Hematopoietic multipotent progenitor cell treated with erythropoietin and hydrocortisone succinate and interleukin-3 and kit ligand, for 6 days (in vitro differentiated cells): ENCODE measurements at places on chromosomes 1 and 21.

DNA sequence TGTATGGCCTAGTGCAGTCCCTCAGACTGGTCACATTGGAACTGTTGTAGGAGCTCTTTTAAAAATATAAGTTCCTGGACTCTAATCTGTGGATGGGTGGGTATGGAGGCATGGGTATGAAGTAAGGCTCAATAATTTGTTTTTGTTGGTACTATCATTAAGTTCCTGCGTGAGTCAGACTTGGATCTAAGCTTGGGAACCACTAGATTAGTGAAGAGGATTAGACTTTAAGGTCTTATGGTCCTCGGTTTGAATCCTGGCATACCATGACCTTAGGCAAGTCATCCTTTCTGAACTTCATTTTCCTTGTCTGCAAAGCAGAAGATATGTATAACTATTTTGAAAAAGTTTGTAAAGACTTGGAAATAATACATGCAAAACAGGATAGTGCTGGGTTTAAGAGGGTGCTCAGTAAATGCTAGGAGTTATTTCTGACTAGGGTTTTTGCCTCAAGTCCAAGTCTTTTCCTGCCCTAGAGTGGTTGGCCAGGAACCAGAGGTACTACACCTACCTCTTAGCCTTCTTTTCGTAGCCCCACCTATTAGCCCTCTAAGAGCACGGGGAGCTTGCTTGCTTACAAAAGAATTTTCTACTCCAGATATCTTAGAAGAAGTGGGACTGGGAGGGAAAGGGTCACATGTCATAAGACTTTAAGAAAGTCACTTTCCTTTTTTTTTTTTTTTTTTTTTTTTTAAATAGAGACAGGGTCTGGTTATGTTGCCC lies 38.6 kb upstream of the METTL18 start:
- no peak for DNase-seq

GRCh38 chr1:38028105-38028591 lies 15.6 kb downstream of the UTP11 start:
- no peak for DNase-seq

GRCh38 chr1:47725000-47725473 lies 272.1 kb downstream of the TRABD2B start:
- DNase-seq, result peak; percentile 9

- no peak for DNase-seq
Measured at GRCh38 chr1:212007178-212007577, 28.2 kb downstream of the INTS7 start.

GRCh38 chr1:30321246-30321910 lies 402.0 kb downstream of the MATN1 start:
- DNase-seq, result no peak

DNA sequence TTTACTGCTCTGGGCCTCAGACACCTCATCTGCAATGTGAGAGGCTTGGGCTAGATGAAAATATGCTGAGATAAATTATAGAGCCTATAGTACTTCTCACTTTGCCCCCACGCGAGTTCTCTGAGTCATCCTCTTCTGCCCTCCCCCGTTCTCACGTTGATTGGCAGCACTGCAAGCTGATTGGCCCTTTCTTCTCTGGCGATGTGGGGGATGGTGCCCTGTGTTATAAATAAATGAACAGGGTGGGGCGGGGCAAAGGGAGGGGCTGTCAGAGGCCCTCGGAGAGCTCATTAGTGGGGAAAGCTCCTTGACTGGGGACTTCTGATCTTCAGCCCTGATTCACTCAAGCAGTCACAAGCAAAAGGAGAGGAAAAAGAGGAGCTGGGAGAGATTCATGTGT lies 64.3 kb upstream of the ZC3H12A start:
- DNase-seq, result peak; percentile 23

DNA sequence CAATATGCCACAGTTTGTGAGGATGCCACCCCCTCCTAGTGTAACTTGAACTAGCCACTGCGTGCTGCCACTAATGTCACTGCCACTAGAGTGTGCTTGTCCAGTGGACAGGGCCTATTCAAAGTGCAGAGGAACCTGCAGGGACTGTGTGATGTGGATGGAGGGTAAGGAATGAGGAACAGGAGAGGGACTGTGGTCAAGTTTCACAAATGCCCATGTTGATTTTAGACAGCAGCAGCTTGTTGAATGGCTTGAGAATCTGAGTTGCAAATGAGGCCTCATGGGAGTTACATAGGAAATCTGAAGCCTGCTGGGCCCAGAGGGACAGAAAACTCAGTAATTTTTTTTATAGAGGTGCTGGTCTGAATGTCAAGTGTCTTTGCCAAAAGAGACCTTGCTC lies 112.3 kb downstream of the HHAT start:
- DNase-seq, result peak; percentile 2

- DNase-seq, result no peak
Measured at GRCh38 chr21:33411949-33412430, 8.8 kb downstream of the IFNGR2 start.

DNA sequence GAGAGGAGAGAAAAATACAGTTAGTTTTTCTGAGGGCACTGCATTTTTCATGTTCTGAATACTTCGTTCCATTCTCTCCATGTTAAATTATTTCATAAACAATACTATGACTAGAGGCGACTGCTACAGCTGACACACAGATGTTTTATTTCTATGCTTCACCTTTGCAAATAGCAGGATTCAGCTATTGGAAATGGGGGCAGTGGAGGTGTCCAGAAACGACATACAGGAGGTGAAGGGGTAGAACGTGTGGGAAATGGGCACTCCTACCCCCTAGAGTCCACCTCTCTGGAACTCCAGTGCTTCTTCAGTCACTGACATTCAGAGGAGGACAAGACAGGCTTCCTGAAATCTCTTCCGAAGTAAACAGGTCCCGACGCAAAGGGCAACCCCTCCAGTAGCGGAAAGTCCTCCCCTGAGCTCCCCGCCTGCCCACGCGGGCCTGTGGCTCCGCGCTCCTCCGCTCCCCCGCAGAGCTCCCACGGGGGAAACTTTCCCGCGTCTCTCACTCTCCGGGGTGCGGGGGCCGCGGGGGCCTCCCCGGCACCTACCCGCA lies 480 bp downstream of the DPYD start:
- peak; percentile 52 for DNase-seq

- DNase-seq, result no peak
Measured at GRCh38 chr1:213464786-213465460, 413.9 kb downstream of the RPS6KC1 start.

GRCh38 chr1:23403038-23403336 lies 21.6 kb downstream of the TCEA3 start:
- DNase-seq, result peak; percentile 32

DNA sequence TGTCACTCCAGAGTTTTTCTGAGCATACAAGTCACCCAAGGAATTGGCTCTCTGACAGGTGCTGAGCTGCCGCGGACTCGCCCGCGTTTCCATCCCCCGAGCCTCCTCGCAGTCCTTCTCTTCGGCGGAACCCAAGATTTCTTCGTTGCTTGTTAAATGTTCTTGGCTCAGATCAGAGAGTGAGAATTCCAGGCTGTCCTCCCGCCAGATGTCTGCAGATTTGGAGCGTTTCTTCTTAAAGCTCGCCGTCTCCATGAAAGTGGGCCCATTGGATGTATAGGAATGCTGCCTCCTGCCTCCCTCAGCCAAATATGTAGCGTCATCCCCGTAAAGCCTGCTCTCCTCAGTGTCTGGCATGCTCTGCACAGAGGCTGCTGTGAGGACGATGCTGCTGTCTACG lies 77.8 kb downstream of the TIAM1 start:
- no peak for DNase-seq
